ENCODE measurements at places on chromosomes 2 and 18.
A peak's percentile ranks its signal among the peaks of the same experiment; 100 is the strongest.

DNA sequence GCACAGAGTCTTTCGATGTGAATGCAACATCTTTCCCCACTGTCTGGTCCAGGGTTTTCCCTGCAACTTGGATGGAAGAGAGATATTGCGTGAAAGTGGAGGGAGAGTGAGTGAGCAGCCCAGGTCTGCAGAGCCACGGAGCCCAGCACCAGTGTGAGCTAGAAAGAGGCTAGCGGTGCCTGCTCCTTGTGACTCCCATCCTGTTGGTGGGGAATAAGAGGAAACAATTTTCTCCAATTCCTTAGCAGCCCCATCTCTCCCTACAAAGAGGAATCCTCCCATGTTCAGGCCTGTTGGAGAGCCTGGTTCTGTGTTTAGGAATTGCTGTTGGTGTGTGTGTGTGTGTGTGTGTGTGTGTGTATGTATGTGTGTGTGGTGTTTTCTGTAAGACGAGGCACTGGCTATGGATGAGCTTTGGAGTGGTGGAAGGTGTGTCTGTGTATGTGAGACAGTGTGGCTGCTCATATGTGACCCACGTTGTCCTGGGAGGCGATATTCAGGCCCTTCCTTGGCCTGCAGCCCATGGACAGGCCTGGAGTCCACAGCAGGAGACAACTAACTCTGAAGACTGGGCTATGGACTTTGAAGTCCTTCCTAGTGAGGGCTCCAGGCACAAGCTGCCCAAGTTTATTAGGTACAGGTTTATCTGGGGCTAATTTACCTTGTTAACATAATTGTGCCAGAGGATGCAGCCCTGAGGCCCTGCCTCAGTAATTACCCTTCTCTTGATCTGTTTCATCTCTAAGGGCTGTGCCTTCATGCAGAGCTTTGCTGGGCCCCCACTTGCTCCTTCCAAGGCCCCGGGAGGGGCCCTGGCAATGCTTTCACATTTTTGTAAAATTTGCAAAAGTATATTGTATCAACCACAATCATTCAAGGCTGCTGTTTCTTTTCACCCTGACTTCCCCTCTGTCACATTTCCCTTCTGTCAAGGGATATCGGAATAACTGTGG lies 88.6 kb upstream of the HAAO start:
- no peak for DNase-seq

DNA sequence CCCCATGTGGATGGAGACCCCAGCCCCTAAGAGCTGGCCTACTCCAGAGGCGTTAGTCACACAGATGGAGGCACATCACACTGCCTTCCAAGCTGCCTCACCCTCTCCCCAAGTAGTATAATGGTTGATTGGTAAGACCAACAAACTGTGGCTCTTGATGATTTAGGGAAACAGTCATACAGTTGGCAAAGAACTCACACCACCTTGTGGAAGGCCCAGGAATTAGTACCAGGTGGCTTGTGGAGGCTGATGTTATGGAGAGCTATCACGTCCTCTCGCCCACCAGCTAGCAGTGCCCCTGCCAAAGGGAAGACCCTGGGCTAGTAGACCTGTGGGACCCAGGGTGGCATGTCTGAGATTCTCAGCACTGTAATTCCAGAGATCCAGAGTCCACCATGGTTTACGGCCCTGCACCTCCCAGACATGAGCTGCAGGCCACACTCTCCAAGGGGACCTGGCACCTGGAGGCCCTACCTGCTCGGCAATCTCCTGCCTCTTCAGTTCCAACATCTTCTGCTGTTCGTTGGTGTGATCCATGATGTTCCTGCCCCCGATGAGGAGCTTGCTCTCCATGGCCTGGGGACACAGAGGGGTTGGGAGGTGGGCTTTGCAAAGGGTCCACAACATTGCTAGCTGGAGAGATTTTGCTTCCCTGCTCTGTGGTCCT lies 26.3 kb downstream of the KIF3C start:
- DNase-seq: no peak

- no peak for DNase-seq
Observed at GRCh38 chr18:10182009-10182624, 268.3 kb downstream of the VAPA start.

- no peak for DNase-seq
Observed at GRCh38 chr18:41396211-41396610, 558.8 kb upstream of the PIK3C3 start.

DNA sequence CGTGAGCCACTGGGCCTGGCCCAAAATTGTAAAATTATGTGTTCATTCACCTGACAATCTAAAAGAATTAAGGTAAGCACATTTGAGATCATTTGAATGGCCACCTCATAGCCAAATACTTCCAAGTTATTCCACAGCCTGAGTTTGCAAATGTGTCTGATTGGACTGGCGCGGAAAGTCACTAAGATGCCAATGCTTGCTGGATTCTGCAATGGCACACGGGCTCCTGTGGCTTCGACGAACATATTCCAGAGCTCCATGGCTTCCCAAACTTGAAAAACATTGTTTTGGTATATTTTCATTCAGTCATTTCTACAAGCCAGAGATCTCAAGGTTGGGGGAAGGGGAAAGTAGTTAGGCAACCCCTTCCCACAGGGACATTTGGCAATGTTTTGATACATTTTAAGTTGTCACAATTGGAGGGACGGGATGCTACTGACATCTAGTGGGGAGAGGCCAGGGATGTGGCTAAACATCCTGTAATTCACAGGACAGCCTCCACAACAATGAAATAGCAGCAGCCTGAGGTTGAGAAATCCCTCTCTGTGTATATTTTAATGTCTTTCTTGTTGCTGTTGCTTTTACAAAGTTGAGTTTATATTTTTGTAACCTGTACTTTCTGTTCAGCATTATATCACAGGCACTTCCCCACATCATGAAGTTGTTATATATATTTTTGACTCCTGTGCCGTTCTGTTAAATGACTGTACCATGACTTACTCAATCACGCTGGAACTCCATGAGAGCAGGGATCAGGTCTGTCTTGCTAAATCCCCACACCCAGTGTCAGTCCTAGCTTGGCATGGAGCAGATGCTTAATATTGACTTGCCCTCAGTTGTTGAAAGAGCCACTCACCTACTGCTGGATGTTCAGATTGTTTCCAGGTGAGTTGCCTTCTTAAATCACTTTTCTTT lies 56.9 kb downstream of the COL4A4 start:
- no peak for DNase-seq

DNA sequence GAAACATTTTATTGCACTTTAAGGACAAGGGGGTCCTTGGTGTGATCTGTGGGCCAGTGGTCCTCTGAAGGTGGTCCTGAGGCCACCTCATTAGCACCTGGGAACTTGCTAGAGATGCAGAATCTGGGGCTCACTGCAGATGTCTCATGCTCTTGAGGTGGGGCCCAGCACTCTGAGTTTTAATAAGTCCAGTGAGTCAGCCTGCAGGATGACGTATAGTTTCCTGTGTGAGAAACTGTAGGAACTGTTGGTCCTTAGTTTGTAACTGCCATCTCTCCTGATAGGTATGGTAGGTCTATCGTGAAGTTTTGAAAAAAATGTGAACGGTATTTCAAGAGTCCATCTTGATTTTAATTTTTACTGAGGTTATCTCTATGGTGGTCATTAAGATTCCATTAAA lies 2.8 kb downstream of the TRPM8 start:
- DNase-seq: no peak

DNA sequence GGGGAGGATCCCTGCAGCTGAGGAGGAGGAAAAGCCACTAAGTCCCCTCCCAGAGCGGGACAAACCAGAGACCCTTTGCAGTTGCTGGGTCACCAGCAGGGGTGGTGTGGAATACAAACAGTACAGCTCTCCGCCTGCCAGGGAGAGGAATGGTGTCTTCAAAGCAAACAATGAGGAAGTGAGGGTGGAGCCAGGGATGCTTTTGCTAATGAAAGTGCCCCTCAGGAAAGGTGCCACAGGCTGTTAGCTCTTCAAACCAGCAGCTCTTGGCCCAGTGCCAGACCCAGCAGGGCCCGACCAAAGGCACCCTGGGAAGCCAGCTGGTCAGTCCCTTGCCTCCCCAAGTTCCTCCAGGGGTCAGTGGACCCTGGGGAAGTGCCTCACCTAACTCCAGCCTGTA lies 102.8 kb downstream of the HIBCH start:
- peak; percentile 5 for DNase-seq

DNA sequence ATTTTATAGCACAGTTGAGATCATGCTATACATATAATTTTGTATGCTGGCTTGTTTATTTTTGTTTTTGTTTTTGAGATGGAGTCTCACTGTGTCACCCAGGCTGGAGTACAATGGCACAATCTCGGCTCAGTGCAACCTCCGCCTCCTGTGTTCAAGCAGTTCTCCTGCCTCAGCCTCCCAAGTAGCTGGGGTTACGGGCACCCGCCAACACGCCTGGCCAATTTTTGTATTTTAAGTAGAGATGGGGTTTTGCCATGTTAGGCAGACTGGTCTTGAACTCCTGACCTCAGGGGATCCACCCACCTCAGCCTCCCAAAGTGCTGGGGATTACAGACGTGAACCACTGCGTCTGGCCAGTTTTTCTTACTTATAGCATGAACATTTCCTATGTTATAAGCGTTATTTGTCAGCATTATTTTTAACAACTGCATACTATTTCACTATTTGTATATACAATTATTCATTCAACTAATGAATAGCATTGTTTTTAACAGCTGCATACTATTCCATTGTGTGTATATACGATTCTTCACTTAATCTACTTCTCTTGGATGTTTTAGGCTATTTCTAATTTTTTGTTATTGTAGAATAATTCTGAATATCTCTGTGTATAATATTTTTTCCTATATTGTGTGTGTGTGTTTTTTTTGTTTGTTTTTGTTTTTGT lies 3.5 kb downstream of the EHD3 start:
- no peak for DNase-seq

DNA sequence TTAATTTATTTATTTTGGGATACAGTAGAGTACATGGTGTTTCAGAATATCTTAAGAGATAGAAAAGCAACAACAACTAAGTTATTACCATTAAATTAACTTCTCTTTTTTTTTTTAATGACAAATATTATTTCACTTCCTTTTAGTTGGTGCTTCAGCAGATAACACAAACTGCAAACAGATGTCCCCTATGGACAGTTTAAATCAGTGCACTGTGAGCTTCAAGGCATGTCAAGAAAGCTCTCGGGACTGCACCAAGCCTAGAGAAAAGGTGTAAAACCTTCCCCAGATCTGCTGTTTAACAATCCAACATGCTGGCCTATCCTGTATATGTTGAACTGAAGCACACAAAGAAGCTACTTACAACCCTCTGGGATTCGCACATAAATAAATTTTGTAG lies 122.7 kb downstream of the TCF4 start:
- DNase-seq: no peak

GRCh38 chr2:25592766-25593292 lies 80.5 kb downstream of the DTNB start:
- DNase-seq: no peak

- no peak for DNase-seq
Observed at GRCh38 chr18:68667121-68667520, 47.8 kb downstream of the TMX3 start.

DNA sequence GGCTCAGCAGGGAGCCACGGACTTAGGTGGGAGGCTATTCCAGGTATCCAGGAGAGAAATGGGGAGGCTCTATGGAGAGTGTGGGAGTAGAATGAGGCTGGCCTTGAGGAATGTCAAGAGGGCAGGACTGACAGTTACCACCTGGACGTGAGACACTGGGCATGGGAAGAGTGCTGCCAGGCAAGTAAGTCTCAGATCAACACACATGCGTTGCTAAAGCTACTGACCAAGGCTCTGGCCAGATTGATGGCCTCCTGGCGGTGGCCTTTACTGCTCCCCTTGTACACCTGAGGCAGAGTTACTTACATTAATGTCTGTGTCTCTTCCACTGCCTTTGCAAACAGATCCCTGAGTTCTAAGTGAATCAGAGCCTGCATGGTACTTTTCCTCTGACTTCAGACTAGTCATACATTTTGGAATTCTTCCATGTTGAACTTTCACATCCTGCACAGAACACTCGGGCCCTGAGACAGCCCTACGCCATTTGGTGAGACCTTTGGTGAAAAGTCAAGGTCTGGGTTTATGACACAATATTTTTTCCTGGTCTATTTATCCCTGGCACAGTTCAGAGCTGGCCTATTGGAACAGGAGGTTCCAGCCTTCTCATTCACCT lies 398.8 kb upstream of the TRIB2 start:
- no peak for DNase-seq

GRCh38 chr2:39948016-39948719 lies 169.1 kb upstream of the THUMPD2 start:
- no peak for DNase-seq

- no peak for DNase-seq
Observed at GRCh38 chr2:109256921-109257320, 127.9 kb downstream of the SH3RF3 start.

DNA sequence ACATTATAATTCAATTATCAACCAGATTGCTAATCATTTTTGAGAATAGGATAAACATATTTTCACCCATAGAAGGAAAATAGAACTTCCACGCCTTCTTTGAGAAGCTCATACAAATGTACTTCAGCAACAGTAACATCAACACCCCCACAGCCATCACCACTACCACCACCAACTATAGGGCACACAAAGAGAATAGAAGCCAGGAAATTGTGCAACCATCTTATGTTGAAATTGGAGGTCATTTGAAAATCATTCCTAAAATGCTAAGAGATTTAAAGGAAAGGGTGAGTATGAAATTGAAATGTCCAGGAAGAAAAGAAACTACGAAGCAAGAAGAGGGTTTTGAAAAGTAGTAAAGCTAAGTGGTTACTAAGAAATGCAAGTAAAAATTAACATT lies 563.4 kb downstream of the ZNF804A start:
- DNase-seq: no peak

GRCh38 chr2:11781602-11782001 lies 35.2 kb downstream of the LPIN1 start:
- no peak for DNase-seq
